NCI-H2081 treated with DMSO at 0.1 percent for 48 hours (cell line): ENCODE measurements at places on chromosomes 1 and 21.

DNA sequence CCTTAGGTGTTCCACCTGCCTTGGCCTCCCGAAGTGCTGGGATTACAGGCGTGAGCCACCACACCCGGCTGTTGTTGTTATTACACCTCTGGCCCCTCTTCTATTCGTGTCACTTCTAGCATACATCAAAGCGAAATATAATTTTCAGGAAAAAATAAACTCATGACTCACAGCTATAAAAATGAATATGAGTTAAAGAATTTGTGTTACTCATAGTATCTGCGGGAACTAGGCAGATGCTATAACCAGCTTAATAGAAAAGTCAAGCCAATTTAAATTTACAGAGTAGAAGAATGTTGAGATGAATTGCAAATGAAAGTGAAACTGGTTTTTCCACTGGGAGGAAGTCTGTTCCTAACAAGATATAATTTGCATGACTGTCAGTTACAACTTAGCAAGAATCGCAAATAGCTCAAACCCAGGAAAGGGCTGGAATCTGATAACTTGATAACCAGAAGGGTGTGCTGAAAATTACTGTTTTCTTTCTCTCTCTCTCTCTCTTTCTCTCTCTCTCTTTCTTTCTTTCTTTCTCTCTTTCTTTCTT, 11.2 kb downstream of the OR2W3 start:
- no peak for DNase-seq

DNA sequence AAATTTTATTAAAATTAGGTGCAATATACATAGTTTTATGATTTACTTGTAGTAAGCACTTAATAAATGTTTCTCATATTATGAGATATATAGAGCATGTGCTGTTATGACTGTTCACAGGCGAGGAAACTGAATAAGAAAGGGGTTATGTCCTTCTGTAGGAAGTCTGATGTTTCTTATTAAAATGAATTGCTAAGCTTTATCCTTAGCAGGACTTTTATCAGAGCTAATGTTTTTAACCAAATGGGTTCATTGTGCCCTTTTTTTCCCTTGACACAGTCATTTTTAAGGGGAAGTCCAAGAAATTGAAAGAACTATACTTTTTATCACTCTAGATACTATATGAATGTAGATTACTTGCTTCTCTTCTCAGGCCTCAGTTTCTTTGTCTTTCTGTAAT, 285.2 kb downstream of the PTPRC start:
- no peak for DNase-seq

- DNase-seq, result no peak
These were observed 356.3 kb upstream of the PRMT6 start for GRCh38 chr1:106700211-106700610.

DNA sequence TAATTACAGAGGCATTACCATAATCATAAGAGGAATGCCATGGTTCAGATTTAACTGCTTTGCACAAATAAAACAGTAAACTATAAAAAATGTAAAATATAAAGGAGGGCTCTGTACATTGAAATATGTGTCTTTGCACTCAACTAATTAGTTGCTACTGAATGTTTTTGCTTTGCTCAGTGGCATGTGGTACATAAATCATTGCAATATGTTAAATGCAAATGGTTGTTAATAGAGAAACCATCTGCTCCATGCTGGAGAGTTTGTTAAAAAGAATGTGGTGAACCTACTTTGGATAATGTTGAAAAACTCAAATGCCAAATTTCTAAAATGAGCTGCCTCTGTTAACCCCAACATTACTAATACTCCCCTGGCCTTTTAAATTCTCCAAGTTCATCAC, 201.5 kb downstream of the NTNG1 start:
- no peak for DNase-seq

GRCh38 chr1:171622152-171622462, at the start of gene MYOCOS:
Gene MYOCOS, plus strand, starts transcription at chr1:171622243. Its CDS starts 1,641 bp downstream, at chr1:171623884.
- no peak for DNase-seq

- no peak for DNase-seq
These were observed 69.8 kb downstream of the MPZL1 start for GRCh38 chr1:167791281-167792187.

- DNase-seq, result peak; percentile 3
These were observed 487.3 kb upstream of the PTBP2 start for GRCh38 chr1:96234299-96234698.

DNA sequence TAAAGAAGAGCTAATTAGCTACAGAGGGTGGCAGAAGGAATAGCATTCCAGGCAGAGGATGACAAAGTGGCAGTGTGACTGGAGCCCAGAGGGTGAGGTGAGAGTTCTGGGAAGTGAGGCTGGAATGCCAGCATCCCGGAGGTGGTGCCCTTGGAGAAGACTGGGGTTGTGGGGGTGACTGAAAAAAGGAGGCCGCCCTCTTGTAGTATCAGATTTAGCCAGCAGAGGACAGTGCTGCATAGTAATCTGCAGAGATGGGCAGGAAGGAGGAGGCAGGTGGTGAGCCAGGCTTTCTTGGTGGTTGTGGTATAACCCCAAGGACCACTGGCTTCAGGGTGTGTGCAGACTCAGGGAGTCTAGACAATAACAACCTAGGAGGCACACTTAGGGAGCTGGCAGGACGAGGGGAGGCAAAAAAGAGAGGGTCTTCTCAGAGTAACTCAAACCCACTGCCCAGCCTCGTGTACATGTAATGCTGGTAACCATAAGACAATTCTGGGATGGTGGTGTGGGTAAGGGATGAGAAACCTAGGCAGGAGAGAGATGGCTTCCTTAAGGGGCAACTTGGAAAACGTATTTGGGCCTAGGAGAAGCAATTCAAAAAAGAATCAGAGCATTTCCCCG, 30.5 kb downstream of the MROH7 start:
- no peak for DNase-seq

DNA sequence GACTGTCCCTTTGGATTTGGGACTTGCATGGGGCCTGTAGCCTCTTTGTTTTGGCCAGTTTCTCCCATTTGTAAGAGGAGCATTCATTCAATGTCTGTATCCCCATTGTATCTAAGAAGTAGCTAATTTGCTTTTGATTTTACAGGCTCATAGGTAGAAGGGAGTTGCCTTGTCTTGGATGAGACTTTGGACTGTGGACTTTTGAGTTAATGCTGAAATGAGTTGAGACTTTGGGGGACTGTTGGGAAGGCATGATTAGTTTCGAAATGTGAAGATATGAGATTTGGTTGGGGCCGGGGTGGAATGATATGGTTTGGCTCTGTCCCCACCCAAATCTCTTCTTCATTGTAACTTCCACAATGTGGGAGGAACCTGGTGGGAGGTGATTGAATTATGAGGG, 151.7 kb downstream of the PRDM2 start:
- DNase-seq, result no peak

- no peak for DNase-seq
These were observed 5.3 kb downstream of the TRAF3IP3 start for GRCh38 chr1:209761011-209761635.

- no peak for DNase-seq
These were observed 2.7 kb downstream of the KIAA0319L start for GRCh38 chr1:35554266-35555211.

- DNase-seq, result peak; percentile 19
These were observed 1.3 kb downstream of the ABCG1 start for GRCh38 chr21:42220138-42220701.

- DNase-seq, result no peak
These were observed 32.5 kb downstream of the PODN start for GRCh38 chr1:53094533-53094919.

- DNase-seq, result no peak
These were observed 40.8 kb downstream of the KIAA1614 start for GRCh38 chr1:180953291-180954004.

GRCh38 chr1:208177656-208178055, 66.5 kb downstream of the PLXNA2 start:
- DNase-seq, result no peak

DNA sequence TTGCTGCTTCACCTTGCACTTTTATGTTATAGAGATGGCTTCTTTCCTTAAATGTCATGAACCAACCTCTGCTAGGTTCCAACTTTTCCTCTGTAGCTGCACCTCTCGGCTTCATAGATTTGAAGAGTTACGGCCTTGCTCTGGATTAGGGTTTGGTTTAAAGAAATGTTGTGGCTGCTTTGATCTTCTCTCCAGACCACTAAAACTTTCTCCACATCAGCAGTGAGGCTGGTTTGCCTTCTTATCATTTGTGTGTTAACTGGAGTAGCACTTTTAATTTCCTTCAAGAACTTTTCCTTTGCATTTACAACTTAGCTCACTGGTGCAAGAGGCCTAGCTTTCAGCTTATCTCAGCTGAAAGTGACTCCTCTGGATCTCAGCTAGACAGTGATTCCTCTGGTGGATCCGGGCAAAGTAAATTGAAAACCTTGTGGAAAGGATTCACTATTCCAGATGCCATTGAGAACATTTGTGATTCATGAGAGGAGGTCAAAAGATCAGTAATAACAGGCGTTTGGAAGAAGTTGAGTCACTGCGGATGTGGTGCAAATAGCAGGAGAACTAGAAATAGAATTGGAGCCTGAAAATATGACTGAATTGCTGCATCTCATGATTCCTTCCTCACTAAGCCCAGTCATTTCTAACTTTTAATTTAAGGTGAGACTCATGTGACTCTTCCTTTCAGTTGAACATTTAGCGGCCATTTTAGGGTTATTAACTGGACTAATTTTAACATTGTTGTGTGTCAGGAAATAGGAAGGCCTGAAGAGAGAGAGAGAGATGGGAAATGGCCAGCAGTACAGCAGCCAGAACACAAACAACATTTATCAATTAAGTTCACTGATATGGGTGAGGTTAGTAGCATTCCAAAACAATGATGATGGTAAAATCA, 16.2 kb upstream of the RGS1 start:
- no peak for DNase-seq

DNA sequence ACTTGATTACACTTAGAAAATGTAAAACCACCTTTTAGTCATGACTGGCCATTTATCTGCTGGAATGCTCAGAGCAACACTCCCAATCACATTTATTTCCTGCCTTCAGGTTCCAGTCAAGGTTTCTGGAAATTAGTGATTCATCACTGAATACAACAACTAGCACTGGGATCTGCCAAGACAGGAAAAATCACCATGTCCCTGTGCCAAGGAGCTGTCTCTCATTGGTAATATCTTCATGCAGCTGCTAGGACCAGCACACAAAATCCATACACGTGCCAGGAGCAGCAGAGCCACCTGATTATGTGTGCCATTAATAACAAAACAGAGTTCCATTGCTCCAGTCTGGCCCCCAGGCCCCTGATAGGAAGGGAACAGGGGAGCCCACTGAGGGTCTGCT, 194.6 kb downstream of the TNR start:
- DNase-seq, result no peak

GRCh38 chr1:222824641-222825040, 9.8 kb downstream of the DISP1 start:
- DNase-seq, result no peak

- DNase-seq, result no peak
These were observed 10.4 kb downstream of the ZNF697 start for GRCh38 chr1:119637710-119638109.

- DNase-seq, result no peak
These were observed 39.4 kb downstream of the GNG4 start for GRCh38 chr1:235610157-235610556.

GRCh38 chr1:154352245-154352580, 26.9 kb downstream of the ATP8B2 start:
- DNase-seq, result no peak

GRCh38 chr1:59696421-59697115, 118.2 kb upstream of the HOOK1 start:
- no peak for DNase-seq

- DNase-seq, result no peak
These were observed 31.0 kb downstream of the ZNF691 start for GRCh38 chr1:42877380-42877779.

GRCh38 chr1:66563941-66564630, 30.1 kb downstream of the SGIP1 start:
- no peak for DNase-seq

DNA sequence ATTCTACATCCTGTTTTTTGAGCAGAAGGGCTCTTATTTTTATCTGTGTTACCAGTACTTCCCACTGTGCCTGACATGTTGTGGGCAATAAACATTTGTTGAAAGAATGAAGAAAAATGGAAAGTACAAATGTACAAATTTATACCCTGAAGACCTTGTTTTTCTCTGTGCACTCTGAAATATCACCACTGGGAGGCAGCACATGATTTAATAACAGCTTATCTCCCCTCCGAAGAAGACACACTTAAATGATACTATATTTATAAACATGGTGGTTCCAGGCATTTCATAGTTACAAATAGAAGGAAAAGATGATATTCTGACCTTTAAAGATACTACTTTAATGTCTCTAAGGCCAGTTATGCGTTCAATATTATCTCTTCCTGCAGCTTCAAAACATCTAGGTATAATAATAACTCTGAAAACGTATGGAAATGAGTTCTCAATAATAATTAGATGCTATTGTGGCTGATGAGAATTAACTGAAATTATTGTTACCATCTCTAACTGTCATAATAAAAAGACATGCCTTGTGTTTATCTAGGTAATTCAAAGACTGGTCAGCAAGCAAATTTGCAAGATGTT, 12.8 kb downstream of the DYNLT5 start:
- DNase-seq, result peak; percentile 34

DNA sequence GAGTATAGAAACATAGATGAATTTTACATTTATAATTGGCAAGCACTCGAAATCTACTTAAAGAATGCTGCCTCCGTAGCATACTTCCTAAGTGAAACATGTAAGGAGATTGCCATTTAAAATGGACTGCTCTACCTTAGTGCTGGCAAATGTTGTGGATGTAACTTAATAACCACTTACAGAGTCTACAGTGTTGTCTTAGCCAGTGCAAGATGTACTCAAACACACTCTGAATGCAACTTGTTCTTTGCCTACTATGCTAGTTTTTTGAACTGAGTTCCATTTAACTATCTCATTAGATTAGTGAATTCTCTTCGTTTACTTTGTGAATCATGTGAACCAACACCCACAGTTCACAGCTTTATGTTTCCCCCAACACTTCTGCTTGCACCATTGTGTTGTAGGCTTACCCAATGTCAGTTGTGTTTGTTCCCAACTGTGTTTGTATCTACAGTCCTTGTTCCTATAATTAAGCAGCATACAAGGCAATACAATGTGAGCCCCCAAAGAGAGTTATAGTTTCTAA, 345.5 kb upstream of the LYPLAL1 start:
- no peak for DNase-seq

DNA sequence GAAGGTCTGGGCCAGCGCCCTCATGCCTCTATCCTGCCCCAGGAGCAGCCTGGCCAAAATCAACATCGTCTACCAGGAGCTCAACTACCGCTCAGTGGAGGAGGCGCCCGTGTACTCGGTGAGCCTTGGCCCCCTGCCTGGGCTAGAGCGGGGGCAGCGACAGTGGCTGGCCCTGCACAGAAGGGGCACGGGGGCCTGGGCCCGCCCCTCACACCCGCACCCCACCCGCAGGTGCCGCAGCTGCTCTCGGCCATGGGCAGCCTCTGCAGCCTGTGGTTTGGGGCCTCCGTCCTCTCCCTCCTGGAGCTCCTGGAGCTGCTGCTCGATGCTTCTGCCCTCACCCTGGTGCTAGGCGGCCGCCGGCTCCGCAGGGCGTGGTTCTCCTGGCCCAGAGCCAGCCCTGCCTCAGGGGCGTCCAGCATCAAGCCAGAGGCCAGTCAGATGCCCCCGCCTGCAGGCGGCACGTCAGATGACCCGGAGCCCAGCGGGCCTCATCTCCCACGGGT, 10.8 kb downstream of the SCNN1D start:
- DNase-seq, result no peak

- no peak for DNase-seq
These were observed 116.2 kb upstream of the KCNK2 start for GRCh38 chr1:214966346-214966745.
